ENCODE measurements at places on chromosomes 12 and 14.

GRCh38 chr12:2336409-2336829 lies 283.6 kb downstream of the CACNA1C start:
- DNase-seq = peak; percentile 72

DNA sequence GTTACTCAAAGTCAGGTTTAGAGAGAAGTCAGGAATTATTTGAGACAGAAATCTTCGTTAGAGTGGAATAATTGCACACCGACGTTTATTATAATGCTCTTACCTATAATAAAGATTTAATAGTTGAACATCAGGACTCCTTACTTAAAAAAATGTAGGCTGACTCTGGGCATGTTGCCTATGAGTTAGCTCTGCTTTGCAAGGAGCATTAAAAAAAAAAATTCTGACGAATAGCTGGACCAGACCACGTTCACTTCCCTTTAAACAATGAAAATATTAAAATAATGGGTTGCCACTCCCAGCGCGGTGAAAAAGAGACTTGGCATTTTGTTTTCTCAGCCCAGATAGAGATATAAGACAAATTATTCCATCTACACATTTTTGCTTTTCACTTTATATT lies 574 bp upstream of the FANCM start:
- DNase-seq = peak; percentile 67

GRCh38 chr14:83883732-83884131 lies 1646.2 kb upstream of the FLRT2 start:
- DNase-seq = no peak

- no peak for DNase-seq
Measured at GRCh38 chr12:99271071-99271470, 376.5 kb upstream of the GARIN6 start.

DNA sequence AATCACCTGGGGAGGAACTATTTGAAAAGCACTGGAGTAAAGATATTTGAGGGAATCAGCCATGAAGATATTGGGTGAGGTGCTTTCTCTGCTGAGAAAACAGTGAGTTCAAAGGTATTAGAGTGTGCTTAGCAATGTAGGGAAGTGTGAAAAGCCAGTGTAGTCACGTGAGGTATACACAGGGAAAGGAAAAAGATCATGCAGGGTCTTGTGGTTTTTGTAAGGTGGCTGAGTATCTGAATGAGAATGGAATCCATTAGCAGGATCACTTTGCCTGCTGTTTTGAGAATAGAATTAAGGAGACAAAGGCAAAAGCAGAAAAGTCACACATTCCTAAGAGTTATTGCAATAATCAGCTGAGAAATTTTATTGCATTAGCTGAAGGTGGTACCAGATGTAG lies 193.0 kb downstream of the PIK3C2G start:
- DNase-seq = no peak

GRCh38 chr14:88804035-88804434 lies 11.3 kb upstream of the EML5 start:
- no peak for DNase-seq

GRCh38 chr12:119383206-119383605 lies 48.7 kb downstream of the CCDC60 start:
- no peak for DNase-seq

DNA sequence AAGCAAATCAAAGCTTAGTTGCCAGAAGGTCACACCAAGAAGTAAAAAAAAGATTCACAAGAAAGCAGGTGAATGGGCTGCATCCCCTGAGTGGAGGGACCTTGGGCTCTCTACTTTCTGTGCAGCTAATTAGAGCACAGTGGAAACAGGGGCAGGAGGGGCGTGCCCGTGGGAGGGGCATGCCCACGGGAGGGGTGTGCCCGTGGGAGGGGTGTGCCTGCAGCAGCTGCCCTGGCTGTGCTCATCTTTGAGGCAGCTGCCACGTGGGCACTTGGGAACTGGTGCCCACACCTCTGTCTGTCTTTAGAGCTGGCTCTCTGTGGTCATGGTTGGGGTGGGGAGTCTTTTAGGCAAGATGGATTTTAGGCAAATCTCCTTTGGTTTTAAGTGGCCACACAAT lies 60.0 kb downstream of the EML1 start:
- peak; percentile 50 for DNase-seq

DNA sequence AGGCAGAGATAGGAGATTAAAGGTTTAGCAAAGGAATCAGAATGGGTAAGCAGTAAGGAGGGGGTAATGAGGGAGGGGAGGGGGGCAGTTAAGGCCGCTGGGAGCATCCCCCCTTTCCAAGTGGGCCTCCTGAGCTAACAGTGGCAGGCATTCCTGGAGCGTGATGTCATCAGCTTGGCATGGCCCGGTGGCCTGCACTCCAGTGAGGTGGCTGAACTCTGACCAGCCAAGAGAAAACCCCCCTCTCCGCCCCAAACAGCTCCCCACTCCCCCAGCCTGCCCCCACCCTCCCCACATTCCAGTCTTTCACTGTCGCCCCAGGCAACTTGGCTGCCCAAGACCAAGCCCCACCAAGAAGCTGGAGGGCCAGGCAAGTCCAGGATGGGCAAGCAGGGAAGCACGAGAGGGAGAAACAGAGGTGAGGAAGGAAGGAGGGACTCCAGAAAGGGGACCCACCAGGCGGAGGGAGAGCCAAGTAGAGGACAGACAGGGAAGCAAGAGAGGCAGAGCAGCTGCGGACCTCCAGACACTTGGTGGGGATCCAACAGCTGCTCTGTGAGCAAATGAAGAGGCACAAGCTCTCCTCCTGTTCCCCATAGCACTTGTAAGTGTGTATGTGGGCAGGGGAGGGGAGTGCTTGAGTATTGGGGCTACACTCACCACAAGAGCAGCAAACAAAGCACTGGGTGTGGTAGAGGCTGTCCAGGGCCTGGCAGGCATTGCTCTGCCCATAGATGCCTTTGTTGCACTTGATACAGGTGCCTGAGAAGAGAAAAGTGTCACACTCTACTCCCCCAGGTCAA lies 4.5 kb downstream of the AJUBA start:
- DNase-seq = peak; percentile 97

GRCh38 chr12:68359674-68360073 lies 27.5 kb upstream of the MDM1 start:
- DNase-seq = no peak

GRCh38 chr12:70415987-70416386 lies 49.9 kb downstream of the KCNMB4 start:
- no peak for DNase-seq

DNA sequence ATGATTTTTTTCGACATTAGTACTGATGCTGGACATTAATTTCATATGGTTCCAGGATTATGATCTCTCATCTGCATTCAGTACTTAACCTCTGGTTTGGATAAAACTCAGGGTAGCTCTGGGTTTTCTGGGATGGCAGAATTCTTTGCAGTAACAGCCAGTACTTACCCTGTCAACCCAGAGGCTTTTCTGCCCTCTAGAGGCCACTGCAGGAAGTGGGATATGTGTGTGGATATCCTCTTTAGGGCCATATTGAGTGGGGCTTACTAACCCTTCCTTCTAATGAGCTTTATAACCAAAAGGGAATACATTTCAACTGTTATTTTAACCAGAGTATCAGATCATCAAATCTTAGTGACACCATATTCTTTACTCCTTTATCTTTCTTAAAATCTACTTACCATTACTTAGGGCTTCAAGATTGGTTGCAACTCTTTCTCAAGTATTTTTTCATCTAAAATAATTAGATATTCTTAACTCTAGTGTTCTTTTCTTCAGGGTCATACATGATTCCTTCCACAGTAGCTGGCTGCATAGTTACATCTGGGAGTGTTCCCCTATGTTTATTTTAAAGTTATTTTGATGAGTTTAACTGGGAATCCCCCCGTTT lies 488.0 kb upstream of the STXBP6 start:
- peak; percentile 38 for DNase-seq

- DNase-seq = no peak
Measured at GRCh38 chr14:32202491-32202997, 525 bp downstream of the RNU6-8 start.

DNA sequence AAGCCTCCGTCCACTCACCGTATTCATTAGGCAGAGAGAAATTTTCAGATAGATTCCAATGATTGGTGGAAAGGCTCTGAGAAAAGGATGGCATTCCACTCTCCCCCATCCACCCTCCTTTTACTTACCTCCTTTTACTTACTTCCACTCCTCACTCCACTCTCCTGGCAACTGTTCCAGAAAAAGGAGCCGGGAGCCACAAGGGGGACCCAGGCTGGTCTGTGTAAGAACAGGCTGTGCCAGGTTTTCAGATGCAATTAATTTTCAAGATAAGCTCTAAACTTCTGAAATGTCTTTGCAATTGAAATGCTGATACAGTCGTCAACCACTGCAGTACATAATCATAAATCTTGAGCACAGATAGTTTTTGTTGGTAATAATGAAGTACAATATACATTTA lies 248.8 kb downstream of the ANO6 start:
- peak; percentile 9 for DNase-seq

DNA sequence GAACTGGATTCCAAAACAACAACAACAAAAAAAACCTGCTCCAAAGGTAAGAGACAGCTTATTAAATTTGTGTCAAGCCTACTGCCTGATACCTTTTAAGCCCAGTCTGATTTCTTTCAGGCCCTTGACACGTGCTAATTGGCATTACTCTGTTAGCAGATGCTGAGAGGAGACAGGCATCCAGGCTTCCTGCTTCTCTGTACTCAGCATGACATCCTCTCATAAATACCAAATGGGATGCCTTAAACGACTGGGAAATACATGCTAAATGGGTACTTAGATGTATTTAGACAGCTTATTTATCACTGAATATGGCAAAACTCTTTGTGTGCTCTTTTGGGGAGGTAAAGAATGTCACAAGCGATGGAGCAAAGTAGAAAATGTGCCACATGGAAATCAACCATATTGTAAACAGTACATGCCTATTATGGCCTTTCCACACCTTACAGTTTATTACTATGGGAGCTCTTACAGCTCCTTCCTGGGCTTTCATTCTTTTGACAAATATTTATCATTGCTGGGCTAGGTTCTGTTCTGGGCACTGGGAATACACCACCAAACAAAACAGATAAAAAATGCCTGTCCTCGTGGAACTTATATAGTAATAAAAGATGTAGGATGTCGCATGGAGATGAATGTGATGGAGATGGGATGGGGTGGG lies 11.5 kb upstream of the PCED1B start:
- DNase-seq = no peak

GRCh38 chr14:93028724-93029076 lies 87.0 kb downstream of the ITPK1 start:
- no peak for DNase-seq

DNA sequence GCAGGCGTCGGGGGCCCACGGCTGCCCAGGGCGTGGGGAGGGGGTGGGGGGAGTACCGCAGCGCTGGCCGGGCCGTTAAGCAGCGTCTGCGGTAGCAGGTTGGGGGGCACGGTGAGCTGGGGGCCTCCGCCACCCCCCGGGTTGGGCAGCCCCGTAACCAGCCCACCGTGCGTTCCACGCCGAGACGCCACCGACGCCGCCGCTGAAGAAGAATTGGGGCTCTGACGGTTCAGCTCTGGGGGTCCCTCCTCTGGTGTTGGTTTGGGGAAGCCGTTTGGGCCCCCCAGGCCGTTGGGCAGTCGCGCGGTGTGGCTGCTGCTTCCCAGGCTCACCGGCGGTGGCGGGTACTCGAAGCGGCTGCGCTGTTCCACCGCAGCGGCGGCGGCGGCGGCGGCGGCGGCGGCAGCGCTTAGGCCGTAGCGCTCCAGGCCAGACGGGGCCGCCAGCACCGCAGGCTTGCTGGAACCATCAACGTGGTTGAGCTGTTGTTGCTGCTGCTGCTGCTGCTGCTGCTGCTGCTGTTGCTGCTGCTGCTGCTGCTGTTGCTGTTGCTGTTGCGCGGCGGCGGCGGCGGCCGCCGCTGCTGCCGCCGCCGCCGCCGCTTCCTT lies 1.5 kb downstream of the IRF2BPL start:
- peak; percentile 70 for DNase-seq

DNA sequence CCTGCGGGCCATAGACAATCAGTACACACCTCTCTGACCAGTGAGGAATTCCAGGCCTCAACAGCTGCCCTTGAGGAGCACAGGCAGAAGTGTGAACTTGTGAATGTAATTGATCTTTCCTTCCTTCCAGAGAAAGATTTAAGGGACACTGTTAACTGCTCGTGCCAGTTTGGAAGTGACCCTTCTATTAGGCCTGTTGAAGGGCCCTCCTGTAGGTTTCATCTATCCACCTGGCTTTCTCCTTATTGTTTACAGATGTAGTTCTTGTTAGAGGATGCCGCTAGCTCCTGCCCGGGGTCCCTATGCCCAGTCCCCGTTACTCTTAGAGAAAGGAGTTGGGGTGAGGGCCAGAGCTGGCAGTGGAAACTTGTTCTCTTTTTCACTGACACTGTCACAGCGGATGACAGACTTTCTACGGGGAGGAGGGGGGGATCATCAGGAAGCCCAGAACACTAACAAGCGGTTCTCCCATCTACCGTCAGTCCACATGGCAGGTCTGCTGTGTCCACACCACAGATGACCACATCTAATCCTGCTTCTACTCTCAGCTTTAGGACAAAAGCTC lies 42.6 kb downstream of the SH2B3 start:
- DNase-seq = no peak

DNA sequence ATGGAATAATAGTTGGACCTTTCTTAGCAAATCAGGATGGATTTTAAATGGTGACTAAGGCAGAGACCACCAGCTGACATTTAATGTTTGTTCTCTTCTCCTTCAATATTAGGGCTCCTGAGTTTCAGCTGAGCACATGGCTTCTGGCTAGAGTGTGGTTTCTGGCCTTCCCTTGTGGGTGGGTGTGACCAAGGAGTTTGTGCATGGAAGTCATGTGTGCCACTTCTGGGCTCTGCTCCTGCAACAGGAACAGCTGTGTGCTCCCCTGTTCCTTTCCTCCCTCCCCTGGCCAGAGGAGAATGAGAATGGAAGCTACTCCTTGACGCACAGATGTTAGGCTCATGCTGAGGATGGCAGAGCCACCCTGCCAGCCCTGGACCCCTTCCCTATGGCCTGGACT lies 44.2 kb downstream of the CCDC175 start:
- DNase-seq = peak; percentile 8

DNA sequence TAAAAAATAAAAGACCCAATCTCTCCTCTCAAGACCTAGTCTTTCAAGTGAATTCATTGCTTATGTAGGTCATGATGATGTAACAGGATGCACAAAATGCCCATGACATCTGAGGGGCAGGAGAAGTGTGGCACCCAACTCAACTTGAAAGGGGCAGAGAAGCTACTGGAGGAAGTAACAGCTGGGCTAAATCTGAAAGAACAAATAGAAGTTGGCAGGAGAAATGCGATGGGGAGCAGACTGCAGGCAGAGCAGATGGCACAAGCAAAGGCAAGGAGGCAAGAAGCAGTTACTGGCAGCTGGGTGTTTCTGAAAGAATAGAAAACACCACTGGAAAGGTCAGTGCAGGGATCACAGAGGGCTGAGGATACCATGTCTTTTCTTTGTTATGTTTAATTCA lies 14.6 kb downstream of the SLC38A4 start:
- no peak for DNase-seq

- no peak for DNase-seq
Measured at GRCh38 chr14:103296007-103296406, 38.0 kb upstream of the EIF5 start.

DNA sequence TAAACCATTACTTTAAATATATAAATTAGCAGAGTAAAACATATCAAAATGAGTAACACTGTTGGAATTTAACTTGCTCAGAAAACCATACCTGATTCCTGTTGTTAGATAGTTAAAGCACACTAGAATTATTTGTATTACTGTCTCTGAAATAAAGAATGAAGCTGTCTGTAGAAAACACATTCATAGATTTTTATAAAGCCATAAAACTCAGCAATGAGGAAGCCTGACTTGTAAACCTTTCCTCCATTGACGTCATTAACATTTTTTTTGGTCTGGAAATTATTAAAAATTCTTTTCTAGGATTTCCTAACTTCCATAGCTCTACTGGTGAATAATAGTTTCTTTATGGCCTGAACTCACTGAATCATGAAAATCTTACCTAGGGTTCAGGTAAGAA lies 147.6 kb downstream of the BRMS1L start:
- DNase-seq = no peak

All from tongue (tissue), 3 donors.